ENCODE measurements at places on chromosomes 5 and 9.

DNA sequence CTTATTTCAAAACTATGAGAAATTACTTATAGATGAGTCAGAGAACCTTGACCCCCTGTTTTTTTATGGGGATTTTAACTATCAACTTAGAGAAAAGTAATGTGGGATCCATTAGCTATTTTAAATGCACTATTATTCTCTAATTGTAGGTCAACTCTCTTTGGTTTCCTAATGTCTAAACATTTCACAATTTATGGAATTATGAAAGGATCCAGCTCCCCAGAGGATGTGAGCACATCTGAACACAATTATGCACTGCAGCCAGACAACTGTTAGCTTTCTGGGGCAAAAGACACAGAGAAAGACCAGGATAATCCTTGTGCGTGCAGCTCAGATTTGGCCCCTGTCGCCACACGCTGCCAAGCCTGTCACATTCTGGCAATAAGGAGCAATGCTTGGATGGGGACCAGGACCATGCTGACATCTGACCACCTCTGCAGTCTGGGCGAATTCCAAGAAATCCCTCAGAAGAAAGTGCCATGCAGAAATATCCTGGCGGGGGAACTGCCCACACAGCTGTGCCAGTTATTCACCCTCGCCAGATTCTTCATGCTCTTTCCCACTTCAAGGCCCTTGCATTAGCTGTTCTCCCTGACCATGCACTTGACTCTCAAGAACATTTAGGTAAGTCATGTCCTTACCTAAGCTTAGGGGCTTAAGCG lies 22.2 kb upstream of the CMBL start:
- DNase-seq: no peak

GRCh38 chr9:70020991-70021571 lies 22.6 kb upstream of the MAMDC2 start:
- no peak for DNase-seq

GRCh38 chr5:147756566-147756965 lies 26.0 kb downstream of the JAKMIP2 start:
- no peak for DNase-seq

- no peak for DNase-seq
Measured at GRCh38 chr5:88826646-88827585, 56.1 kb downstream of the MEF2C start.

DNA sequence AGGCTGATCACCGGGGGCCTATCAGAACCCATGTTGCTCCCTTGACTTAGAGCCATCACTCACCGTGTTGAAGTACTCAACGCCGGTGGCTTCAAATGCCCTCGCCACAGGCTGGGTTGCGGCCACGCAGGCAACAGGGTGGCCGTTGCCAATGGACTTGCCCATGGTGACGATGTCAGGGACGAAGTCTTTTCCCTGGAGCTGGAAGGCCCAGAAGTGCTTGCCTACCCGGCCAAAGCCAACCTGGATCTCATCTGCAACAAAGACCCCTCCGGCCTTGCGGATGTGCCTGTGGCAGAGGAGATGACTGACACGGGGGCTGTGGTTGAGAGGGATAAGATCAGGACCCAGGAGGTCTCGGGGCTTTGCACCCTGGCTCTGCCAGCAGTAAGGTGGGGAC lies 10.3 kb downstream of the PHYKPL start:
- no peak for DNase-seq

DNA sequence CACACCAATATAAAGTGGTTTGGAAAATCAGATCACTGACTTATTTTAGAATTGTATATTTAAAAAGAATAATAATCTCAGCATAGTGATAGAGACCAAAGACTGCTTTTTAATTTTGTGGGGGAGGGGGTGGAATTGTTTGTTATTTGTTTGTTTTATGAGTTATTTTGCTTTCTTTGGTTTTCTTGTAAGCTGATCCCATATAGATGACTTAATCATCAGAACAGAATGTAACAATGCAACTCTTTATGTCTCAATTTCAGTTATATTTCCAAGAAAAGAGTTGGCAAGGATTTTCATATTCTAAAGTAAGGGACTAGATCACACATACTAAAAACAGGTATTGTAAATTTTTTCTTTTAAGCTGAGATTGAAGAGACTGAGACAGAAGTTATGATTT lies 984.9 kb downstream of the TLE4 start:
- no peak for DNase-seq

- no peak for DNase-seq
Measured at GRCh38 chr9:23587433-23587832, 238.6 kb downstream of the ELAVL2 start.

DNA sequence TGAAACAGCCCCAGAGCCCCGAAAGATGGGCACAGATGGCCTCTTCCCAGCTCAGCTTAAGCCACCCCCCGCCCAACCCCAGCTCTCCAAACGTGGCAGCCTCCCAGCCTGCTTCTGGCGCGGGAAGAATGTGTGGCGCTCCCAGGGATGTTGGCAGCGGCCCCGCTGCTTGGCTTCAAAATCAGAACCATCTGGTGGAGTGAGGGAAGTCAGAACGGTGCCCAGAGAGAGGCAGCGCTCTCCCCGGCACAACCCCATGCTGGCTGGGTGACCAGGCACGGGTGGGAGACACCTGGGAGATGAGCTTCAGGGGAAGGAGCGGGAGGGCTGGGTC lies 72.7 kb upstream of the ORM1 start:
- no peak for DNase-seq

- no peak for DNase-seq
Measured at GRCh38 chr5:157269165-157269671, 3.3 kb downstream of the CYFIP2 start.

DNA sequence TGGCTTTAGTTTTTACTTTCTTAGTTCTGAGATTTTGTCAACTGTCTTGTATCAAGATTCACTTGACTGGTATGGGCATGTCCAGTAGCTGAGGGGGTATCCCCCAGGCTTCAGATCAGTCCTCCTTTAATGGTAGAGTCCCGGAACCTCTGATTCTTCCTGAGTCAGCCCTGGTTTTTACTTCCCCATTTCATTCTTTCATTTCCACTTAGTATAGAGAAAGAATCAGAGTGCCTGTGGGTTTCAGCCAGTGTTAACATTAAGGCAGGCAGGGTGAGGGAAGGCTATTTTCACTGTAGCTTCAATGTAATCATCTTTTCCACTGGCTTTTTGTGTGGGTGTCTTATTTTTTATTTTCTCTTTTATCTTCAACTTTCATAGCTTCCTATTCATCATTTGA lies 8.3 kb upstream of the COMMD10 start:
- no peak for DNase-seq

DNA sequence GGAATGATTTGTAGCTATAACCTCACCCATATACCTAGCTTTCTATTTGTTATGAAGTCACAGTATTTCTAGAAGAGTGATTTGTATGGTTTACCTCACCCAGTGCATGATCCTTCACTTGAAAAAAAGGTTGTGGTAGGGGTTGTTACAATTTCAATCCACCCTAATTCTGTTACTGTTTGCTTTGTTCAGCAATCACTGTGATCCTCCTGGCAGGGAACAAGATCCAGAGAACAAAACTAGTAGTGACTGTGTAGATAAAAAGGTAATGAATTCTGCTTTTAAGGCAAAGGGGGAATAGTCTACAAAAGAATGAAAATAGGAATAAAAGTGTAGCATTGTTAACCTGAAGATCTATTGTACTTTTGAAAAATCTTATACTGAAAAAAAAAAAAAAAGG lies 191.3 kb upstream of the SH3GL2 start:
- DNase-seq: no peak

- DNase-seq: no peak
Measured at GRCh38 chr9:29311221-29311620, 1737.9 kb upstream of the C9orf72 start.

GRCh38 chr9:107861075-107861474 lies 371.5 kb upstream of the KLF4 start:
- no peak for DNase-seq

GRCh38 chr5:112910529-112910928 lies 11.5 kb downstream of the REEP5 start:
- DNase-seq: no peak

DNA sequence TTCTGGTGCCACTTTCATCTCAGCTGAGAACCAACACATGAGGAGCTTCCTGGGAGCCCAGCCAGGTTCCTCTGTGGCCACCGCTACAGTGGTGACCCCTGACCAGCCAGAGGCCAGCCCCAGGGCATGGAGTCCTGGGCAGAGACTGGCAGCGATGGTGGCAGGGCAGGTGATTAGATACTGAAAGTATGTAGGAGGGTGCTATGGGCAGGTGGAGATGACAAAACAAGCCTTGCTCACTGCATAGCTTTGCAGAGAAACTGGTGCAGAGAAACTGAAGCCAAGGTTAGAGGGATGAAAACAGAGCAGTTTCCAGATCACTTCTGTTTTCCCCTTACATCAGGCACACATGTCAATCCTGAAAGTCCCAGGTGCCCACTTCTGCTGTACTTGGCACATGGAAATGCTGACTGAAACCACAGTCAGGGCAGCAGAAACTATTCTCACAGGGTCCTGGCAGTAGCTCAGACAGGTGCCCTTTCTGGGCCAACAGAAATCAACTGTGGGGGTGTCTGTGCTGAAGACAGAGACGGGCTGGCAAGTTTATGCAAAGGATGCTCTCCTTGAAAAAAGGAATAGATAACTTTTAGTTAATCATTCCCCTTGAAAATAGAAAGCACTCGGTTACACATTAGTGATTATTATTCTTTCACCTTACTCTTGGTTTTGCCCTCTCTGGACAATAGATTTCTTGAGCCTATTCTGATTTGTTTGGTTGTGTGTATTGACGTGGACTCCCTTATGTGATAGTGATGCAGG lies 90.3 kb downstream of the ANKRD55 start:
- DNase-seq: no peak

DNA sequence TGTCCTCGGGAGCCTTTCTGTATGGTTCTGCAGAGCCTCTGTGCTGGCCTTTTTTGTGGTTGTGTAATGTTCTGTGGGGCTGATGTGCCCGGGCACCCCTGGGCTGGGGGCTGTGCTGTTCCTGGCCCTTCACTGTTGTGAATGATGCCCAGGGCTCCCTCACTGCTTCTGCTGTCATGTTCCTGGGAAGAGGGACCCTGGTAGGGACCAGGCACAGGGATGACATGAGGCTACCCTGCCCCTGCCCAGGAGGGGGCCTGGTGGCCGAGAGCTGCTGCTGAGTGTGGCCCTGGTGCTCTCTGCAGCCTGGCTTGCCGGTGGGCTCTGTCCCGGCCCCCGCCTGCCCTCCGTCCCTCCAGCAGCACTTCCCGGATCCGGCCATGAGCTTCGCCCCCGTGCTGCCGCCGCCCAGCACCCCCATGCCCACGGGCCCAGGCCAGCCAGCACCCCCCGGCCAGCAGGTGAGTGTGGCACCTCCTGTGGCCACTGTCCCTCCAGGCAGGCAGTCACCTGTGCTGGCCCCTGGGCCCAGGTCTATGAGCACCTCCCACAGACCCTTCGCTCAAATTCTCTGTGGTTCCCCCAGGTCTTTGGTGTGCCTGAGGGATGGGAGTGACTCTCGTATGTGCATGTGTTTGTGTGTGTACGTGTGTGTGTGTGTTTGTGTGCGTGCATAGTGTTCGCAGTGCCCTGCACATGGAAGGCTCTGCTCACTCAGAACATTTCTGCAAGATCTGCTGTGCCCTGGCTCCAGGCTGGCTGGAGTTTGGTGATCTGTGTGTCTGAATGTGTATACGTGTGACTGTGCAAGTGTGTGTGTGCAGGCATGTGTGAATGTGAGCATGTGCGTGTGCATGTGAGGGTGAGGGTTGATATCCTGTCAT lies 72.3 kb downstream of the WNK2 start:
- DNase-seq: no peak

DNA sequence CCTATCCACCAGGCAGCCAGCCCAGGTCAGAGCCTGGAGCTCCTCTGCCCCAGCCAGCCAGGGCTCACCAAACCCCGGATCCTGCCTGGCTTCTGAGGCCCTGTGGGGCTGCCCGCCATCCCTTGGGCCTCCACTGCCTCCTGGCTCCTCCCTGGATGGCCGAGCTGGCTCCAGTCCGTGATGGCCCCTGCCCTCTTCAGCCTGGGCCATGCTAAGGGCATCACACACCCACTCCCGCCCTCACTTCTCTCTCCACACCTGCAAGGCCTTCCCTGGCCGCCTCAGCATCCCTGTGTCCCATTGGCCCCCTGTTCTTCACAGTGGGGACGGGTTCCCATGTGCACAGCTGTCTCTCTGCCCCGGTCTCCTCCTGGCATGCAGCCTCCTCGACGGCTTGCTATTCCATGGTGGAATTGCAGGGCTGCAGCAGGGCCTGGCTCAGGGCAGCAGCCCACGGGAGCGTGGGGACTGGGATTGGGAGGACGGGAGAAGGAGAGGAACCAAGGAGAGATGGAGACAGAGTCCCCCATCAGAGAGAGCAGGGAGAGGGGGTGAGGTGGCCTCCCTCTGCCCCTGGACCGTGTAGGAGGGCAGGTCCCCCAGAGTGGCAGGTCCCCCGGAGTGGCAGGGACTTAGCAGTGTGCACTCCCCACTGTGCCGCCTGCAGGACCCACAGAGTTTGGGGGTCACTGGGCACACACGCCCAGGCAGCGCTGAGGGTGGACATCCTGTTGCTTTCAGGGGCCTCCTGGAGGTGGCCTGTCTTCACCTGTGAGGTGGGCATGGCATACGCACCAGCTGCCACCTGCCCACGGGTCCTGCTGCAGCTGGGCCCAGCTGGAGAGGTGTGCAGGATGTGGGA lies 16.7 kb upstream of the RNU6ATAC start:
- DNase-seq: no peak

- DNase-seq: no peak
Measured at GRCh38 chr9:92726348-92726747, 38.3 kb downstream of the BICD2 start.

DNA sequence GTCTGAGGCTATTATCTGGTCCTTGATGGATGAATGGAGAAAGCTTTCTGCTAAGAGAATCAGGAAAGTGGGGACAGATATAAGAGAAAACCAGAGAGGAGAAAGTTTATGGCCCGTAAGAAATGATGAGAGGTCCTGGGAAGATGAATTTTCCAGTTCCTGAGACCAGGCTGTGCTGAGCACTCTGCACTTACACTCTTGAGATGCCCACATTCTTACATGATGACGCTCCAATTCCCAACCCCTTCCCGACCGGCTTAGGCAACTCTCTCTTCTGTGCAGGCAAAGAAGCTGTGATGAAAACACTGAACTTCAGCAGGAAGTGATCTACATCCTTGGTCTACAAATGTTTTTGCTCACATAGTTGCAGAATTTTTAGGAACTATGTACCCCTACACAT lies 417.0 kb downstream of the ARHGEF28 start:
- DNase-seq: no peak

DNA sequence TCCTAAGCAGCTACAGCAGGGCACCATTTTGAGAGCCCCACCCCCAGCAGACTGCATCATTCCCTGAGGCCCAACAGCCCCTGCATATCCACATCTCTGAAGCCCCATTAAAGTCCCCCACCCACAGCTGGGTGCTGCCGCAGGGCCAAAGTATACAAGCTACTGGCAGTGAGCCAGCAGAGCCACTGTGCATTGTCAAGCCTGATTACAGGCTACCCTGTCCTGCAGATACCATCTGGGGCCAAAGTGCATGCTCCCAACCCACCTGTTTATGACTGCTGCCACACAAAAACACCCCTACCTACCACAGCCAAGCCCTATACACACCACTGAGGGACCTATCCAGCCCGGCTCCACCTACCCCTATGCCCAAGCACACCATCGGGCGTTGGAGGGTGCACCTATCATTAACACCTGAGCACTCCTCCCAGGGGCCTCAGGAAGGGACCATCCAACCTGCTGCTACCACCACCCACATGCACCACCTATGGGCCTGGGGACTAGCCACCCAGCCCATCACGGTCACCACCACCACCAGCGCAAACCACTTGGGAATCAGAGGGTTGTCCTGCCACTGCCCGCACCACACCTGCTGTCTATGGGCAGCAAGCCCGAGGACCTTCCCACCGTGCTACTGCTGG lies 105.0 kb downstream of the PLPP1 start:
- DNase-seq: no peak

- no peak for DNase-seq
Measured at GRCh38 chr5:74281166-74281565, 359.4 kb downstream of the ENC1 start.

Measured in NCI-H1436 treated with DMSO at 0.1 percent for 48 hours (cell line).